Urinary bladder (tissue), 4 donors: ENCODE measurements at places on chromosomes 1 and 21. TPM values are rescaled to one million over a fixed set of nuclear protein-coding genes. Genes with fewer than 3 reads are reported as not detected.

DNA sequence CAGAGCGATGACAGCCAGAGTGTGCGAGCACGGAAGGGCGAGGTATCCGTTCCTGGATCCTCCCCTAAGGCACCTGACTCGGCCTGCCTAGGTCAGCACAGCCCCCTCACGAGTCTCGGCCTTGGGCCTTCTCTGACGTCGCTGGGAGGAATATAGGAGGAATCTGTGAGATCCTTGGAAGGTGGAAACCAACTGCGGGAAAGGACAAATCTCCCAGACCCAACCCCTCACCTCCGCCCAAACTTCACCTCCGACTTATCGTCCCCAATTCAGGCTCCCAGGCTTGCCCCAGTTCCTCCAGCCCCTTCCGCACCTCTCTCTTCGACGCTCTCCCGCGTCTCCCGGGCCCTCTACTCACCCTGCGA is 494 bp downstream of the APH1A start:
- no peak for DNase-seq

DNA sequence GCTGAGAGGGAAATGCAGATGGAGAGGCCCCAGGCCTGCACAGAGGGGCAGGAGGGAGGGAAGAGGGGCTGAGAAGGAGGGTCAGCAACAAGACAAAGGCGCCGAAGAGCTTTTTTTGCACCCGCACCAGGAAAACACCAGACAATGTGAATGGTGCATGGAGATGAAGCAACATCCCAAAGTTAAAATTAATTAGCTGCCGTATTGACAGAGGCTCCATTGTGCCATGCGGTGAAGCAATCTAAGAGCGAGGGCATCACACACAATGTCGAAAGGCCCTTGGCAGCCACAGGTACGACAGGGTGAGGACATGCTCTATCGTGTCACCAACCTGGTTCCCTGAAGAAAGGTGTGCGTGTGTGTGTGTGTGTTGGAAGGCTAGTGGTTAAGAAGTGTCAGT is 41.2 kb downstream of the SSBP3 start:
- no peak for DNase-seq

DNA sequence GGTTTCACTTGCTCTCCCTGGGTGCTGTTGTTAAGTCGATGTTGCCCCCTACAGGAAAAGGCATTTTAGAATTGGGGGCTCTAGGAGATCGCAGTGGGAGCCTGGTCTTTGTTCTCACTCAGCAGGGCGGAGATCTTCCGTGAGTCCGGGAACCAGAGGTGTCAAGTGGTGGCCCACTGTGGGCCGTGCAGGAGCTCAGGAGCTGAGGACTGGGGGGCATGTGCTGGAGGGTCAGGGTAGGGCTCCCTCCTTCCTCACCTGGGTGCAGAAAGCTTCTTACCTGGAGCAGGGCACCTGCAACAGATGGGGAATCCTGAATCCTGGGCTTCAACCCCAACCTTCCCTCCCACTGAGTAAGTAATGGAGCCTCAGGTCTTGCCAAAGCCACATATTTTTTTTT is 392.7 kb downstream of the NPHP4 start:
- DNase-seq: no peak

DNA sequence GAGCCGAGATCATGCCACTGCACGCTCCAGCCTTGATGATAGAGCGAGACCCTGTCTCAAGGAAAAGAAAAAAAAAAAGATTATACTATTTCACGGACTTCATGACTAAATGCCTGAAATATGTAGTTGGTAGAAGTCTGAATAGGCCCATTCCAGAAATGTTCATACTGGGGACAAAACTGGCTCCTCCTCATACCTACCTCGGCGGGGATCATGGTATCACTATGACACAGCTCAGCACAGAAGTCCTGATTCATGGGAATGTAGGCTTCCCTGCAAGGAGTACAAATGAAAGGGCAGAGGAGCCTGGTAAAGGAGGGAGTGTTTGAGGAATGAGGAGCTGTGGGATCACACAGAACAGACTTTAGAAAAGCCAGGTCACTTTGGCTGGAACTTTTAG is 5.0 kb downstream of the SPATA46 start:
- DNase-seq: no peak

GRCh38 chr1:177223359-177223758 is 52.6 kb downstream of the BRINP2 start:
- no peak for DNase-seq

GRCh38 chr1:76503100-76503499 is 364.2 kb upstream of the ST6GALNAC5 start:
- DNase-seq: no peak

DNA sequence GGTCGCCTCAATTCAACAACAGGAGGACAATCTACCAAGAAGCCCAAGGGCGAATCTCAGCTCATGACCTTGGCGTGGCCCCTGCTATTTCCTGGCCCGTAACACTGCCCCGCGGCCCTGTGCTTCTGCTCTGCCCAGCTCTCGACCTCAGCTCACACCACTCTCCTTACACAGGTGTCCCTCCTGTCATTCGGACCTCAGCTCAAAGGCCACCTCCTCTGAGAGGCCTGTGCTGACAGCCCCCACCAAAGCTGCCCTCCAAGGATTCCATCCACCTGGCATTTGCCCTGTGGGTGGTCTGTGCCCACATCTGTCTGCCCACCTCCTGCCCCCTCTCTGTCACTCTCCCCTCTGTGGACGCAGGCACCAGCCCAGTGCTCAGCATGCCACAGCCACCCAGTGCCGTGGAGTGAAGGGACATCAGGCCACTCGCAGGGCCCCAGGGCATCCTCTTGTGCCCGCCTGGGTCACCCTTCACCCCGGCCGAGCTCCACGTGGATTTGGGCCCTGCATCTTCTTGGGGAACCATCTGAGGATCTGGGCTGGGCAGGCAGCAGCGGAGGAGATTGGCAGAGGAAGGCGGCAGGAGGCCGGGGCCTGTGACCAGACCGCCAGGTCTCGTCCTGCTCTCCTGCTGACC is 70.3 kb downstream of the DHRS3 start:
- no peak for DNase-seq

DNA sequence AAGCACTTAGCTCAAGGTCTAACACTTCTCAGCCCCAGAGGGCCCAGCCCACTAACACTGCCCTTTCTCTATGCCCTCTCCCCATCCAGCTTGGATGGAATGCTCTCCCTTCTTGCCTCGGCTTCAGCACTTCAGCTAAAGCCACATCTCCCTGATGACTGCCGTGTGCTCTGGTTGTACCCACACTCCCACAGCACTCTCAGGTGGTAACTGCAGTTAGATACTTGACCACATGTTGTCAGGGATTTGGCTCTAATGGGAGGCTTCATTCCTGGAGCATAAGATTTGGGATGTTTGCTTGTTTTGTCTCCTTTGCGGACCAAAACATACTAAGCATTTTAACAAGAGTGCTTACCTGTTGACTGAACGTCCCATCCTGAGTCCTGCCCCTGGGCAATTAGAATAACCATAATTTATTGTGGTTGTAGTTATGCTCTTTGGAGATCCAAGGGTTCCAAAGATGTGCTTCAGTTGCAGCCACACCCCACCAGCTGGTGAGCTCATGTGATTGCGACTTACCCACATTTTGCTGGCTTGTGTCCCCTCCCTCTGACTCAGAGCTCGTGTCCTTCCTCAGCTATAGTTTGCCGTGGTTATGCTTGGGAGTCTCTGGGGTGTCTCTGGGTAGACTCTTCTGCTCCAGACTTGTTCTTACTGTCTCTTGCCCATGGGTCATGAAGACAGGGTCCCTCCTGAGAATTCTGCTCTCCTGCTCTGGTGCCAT is 7.7 kb upstream of the SLC26A9 start:
- no peak for DNase-seq

DNA sequence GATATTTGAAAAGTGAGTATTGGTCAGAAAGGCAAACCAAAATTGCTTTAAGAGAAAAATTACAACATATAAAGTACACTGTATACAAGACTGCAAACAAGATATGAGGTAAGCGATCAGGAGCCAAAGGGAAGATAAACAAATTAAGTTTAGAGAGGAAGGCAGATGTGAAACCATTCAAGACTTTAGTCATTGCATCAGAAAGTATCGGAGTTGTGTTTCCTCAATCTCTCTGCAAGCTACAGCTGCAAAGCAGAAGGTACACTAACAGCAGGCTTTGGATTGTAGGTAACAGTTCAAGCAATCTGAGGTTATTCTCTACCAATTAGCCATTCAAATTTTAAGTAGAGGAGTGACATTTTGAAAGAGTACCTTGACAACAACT is 21.3 kb upstream of the TLCD4 start:
- DNase-seq: no peak

GRCh38 chr1:100643471-100644196 is 75.9 kb upstream of the VCAM1 start:
- DNase-seq: peak; percentile 36

DNA sequence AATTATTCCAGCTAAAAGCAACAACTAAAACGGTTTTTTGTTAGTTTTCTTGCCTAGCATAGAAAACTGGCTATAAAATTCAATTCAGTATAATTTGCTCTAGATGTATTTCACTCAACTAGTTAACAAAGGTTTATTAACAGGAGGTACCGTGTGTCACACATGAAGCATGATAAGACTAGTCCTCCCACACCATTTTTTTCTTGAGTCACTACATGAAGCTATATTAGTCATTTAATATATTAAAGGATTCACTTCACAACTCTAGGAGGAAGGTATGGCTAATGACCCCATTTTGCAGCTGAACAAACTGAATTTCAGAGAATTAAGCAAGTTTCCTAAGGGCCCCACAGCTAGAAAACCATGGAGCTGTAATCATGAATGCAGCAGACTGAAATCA is 307.8 kb upstream of the USP25 start:
- DNase-seq: no peak

DNA sequence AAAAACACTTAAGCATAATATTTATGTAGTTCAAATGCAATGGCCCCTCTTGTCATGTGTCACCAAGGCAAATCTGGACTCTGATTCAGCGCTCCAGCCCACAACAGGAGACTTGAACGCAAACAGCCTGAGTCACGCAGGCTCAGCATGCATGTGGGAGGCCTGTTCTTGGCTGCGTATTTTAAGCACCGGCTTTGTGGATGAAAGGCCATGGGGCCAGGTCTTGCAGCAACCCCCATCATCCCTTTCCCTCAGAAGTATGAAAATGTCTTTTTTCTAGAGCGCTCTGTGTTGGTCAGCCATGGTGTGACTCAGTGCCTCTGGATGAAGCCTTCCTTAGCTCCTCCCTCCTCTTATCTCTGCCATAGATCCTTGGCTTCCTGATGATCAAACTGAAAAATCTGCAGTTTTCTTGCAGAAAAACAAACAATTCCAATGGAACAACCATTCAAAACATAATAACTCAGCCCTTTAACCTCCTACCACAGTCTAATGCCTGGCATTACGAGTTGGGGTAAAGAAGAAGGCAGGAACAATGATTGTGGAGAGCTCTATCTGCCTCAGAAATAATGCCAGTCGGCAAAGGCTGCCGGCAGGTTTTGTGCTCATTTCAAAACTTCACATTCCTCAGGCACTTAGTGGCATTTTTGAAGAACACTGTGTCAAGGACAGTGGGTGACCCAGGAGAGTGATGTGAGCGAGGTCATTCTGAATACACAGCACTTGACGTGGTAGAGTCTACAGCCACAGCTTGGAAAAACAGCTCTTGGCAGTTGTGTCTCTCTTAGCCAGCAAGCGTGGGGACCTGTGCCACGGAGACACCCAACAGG is 167.5 kb downstream of the CLIC6 start:
- no peak for DNase-seq

- no peak for DNase-seq
Measured at GRCh38 chr1:217193151-217193550, 437.7 kb downstream of the GPATCH2 start.

DNA sequence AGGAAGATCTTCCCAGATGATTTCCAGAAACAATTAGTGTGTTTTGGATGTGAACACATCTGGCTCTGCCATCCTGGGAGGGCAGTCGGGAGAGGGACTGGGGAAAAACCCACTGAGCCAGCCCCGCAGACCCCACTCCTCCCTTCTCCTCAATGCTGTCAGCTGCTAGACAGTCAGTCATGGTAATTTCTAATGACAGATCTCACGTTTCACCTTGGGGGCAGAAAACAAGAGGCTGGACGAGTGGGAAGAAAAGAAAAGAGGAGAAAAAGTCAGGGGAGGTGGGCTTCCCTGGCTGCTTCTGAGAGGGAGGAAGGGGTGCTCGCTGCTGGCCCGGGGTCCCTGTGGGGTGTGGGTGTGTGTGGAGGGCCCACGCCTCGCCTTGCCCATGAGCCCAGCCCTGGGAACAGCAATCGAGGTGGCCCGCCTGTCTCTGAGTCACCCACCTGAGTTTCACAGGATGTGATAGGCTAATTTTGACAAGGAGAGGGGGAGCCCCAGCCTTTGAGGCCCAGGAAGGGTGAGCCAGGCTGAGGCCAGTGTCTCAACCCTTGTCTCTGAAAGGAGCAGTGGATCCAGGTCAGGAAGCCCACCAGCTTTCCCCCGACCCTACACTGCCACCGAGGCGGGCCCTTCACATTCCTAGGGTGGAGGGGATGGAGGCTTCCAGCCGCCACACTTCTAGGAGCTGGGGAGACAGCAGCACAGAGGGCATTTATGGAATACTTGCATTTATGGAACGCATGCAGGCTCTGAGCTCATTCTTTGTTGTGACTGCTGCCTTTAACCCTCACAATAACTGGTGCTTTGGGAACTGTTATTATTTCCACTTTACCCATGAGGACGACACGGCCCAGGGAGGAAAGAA is 49.1 kb upstream of the IFNLR1 start:
- DNase-seq: no peak

GRCh38 chr1:172630056-172630818 is 28.7 kb upstream of the FASLG start:
- DNase-seq: no peak

The IGSF9 gene
- total RNA-seq: 1.7 TPM

The RCSD1 gene
- 16.0 TPM for total RNA-seq

The RAB25 gene
- 11.9 TPM for total RNA-seq

The SAMD13 gene
- total RNA-seq: 8.1 TPM

The NLRP3 gene
- total RNA-seq: 2.4 TPM
